Mucosa of descending colon (tissue), 3 donors: ENCODE measurements at places on chromosomes 6 and 20. TPM values are rescaled to one million over a fixed set of nuclear protein-coding genes. Genes with fewer than 3 reads are reported as not detected.

GRCh38 chr6:87054143-87054833, 40.6 kb downstream of the CGA start:
- DNase-seq = no peak

GRCh38 chr6:52725535-52726192, 37.6 kb downstream of the GSTA2 start:
- DNase-seq = no peak

DNA sequence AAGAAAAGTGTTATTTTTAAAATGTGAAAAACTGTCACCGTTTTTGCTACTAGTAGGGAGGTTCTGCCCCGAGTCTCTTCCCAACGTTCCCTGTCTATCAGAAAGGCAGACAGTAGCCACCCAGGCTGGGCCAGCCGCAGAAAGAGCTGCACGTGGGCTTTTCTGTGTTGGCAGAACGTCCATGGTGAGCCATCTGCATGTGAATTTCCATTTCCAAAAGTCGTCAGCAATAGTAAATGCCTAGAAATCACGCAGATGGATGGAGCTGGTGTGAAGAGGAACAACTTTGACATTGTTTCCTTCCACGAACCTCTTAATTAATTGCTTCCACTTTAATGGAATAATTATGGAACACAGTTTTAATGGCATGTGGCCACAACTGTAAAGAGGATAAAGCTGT, 97.5 kb downstream of the FAM120B start:
- no peak for DNase-seq

GRCh38 chr20:32982617-32983458, 21.4 kb downstream of the SUN5 start:
- no peak for DNase-seq

- no peak for DNase-seq
Measured at GRCh38 chr6:48568856-48569255, 457.9 kb upstream of the PTCHD4 start.

DNA sequence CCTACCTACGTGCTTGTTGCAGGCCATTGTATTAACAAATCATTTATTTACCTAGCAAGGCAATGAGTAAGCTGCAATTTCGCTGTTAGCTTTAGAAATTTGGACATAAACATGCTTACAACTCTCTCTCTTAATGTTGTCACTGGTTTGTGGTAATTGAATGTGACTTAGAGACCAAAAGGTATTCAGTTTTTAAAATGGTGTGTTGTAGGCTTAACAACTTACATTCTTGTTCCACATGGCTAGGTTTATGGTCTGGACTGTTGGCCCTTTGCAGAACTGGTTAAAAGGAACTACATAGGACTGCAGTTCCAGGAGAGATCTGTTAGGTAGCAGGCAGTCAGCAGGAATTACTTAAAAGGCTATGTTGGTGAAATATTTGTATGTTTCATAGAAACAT, 10.3 kb upstream of the CTAGE9 start:
- DNase-seq = no peak

DNA sequence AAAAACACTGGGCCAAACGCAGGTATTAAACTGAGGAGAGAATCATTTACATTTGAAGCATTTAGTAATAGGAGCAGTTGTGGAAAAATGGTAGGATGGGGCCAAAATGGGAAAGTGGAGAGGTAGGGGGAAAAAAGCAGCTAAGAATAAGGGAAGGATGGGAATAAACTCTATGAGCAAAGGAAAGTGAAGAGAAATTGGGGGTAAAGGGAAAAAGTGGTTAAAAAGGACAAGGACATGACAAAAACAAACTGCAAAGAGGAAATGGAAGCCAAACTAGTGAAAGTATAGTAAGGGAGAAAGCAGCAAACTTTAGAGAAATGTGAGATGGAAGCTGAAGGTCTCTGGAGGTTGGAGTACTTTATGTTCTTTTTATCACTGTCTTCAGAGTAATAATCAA, 6.2 kb upstream of the ZSCAN16 start:
- DNase-seq = no peak

GRCh38 chr6:154602296-154602695, 91.8 kb upstream of the CNKSR3 start:
- no peak for DNase-seq

GRCh38 chr6:90328004-90328403, 31.4 kb upstream of the BACH2 start:
- DNase-seq = no peak

GRCh38 chr20:11642866-11643265, 274.8 kb upstream of the BTBD3 start:
- no peak for DNase-seq

Gene KIAA0408
- 2.4 TPM for total RNA-seq

Gene MRPS18A
- 65.7 TPM for total RNA-seq

Gene SLC17A1
- not detected for total RNA-seq

Gene PRRT1
- 2.0 TPM for total RNA-seq

Gene EDN3
- total RNA-seq = 34.3 TPM

Gene COL21A1
- 2.1 TPM for total RNA-seq
